ENCODE measurements at places on chromosomes 4 and X. TPM values are rescaled to one million over a fixed set of nuclear protein-coding genes. Genes with fewer than 3 reads are reported as not detected.

The HTRA3 gene
- 20.9 TPM for total RNA-seq

The GABRA4 gene
- total RNA-seq = under 0.01 TPM

The FSTL5 gene
- 2.6 TPM for total RNA-seq

The RBMXL3 gene
- total RNA-seq = not detected

The SERPINA7 gene
- total RNA-seq = not detected

The SCFD2 gene
- 16.2 TPM for total RNA-seq

The DLG3 gene
- total RNA-seq = 7.3 TPM

The PCDH11X gene
- total RNA-seq = 1.0 TPM

The PCYT1B gene
- total RNA-seq = 1.0 TPM

The PABPC4L gene
- 8.4 TPM for total RNA-seq

Measured in skeletal muscle tissue (tissue), 5 donors.